ENCODE measurements at places on chromosomes 12 and 14. TPM values are rescaled to one million over a fixed set of nuclear protein-coding genes. Genes with fewer than 3 reads are reported as not detected.

DNA sequence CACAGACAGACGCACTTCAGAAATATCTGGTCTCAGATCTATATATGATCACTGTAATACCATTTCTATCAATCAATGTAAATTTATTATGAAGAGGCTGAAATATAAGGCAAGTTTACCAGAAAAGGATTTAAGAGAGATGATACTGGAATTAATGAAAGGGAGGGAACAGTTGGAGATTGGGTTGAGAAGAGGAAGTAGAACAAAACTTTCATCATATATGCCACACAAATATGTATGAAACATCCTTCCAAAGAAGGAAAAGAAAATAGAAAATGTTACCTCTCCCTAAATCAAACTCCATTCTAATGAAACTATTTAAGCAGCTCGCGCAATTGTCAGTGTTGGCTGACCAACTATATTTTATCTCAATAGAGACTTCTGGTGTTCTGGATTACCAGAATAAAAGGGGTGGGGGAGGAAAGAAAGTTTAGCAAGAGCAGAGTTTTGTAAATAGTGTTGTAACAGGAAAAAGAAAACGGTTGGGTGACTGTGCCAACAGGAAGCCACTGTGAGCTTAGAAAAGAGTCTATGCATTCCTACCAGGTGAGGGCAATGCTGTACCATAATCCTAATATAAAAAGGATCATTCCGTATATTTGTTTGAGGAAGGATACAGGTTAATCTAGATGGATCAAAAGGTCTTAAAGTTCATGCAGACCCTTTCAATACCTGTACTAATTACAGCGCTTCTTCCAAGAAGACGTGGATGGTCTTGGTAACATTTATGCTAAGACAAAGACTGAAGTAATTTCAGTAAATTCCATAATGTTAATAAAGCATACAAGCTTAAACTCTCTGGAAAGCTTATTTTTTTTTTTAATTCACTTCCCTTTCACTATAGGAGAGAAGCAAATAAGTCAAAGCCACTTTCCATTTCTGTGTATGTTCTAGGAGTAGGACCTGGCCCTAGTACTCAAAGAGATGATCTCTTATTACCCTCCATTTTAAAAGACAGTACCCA, 14.5 kb upstream of the LLPH start:
- no peak for DNase-seq
- H3K4me1 ChIP-seq, result peaks cover 3% of the 10 kb centered on the region
- H3K27ac ChIP-seq, result no peak overlapping the region
- H3K27me3 ChIP-seq, result no peaks in the 10 kb centered on the region

- H3K27me3 ChIP-seq, result peaks cover 8% of the 10 kb centered on the region
- no peak within 1 kb of the TSS for H3K27ac ChIP-seq
- no peaks in the 10 kb centered on the region for H3K36me3 ChIP-seq
- H3K4me1 ChIP-seq, result no peaks in the 10 kb centered on the region
- H3K4me3 ChIP-seq, result no peak within 1 kb of the TSS
These were observed at the start of gene RASAL1 for GRCh38 chr12:113135178-113136127. Gene RASAL1, minus strand, starts transcription at chr12:113135761. Its CDS starts 299 bp downstream, at chr12:113135462.

Gene TMED10
- 124 TPM for total RNA-seq

DNA sequence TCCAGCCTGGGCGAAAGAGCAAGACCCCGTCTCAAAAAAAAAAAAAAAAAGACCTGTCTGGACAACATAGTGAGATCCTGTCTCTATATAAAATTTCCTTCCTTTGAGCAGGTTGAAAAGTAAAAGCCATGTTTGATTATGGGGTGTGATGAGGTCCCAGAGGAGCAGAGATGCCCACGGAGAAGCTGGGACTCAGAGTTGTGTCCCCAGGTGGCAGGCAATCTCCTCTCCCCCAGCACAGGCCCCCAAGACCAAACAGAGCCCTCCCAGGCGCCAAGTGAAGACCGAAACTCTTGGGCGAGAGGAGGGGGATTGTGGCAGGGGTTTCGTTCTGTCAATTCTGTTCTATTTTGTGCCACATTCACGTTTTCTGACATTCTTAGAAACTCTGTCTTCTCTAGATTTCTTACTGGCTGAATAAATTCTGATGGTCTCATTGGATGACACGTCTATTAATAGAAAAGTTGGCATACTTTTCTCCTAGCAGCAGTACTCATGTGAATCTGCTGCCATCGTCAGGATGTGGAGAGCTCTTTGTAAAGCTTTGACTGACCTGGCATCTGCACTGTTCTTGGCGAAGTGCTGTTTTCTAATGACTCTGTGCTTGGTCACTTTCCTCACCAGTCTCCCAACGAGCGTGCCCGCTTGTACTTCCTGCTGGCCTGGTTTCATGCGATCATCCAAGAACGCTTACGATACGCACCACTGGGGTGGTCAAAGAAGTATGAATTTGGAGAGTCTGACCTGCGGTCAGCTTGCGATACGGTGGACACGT, 43.4 kb downstream of the HSP90AA1 start:
- no peaks in the 10 kb centered on the region for H3K36me3 ChIP-seq
- H3K4me3 ChIP-seq, result no peak overlapping the region
- H3K27ac ChIP-seq, result peak overlapping the region; percentile 23
- DNase-seq, result no peak

DNA sequence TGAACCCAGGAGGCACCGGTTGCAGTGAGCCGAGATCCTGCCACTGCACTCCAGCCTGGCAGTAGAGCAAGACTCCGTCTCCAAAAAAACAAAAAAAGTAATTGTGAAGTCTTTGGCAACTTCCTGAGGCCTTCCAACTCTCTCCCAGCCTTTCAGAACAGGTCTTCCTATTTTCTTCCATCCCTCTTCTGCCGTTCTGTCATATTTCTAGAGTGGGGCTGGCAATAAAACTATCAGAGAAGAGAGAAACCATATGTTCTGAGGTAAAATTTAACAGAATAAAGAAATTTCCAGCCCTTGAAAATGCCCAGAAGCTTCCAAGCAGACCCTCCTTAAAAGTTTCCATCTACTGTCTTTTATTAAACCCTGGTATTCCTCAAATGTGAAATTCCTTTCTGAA, 100.4 kb downstream of the HMGA2 start:
- no peak overlapping the region for H3K27ac ChIP-seq
- no peaks in the 10 kb centered on the region for H3K27me3 ChIP-seq
- H3K36me3 ChIP-seq, result no peaks in the 10 kb centered on the region
- H3K4me1 ChIP-seq, result peaks cover 5% of the 10 kb centered on the region
- no peak for DNase-seq

Gene XPOT
- 108 TPM for total RNA-seq

DNA sequence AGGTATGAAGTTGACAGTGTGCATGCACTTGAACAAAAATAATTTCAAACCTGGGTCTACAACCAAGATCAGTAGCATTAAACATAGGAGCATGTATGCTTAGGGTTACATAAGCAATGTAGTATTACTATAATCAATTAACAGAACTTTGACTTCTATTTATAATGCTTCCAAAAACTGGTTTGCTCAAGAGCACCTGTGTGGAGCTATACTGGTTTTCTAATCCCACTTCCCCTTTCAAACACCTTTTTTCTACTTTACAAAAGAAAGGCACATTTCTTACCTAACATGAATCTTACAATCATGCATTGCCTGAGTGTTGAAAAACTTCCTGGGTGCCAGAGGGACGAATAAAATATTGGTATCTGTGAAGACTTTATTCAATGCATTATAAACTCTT, 72.7 kb downstream of the EFCAB11 start:
- no peaks in the 10 kb centered on the region for H3K4me1 ChIP-seq
- no peaks in the 10 kb centered on the region for H3K27me3 ChIP-seq
- no peak overlapping the region for H3K27ac ChIP-seq
- H3K4me3 ChIP-seq, result no peak overlapping the region
- DNase-seq, result no peak
